ENCODE measurements at places on chromosomes 3 and 15.

GRCh38 chr15:68113273-68113672, 59.2 kb downstream of the PIAS1 start:
- DNase-seq, result no peak

GRCh38 chr3:197364410-197365071, 66.1 kb upstream of the DLG1 start:
- no peak for DNase-seq

DNA sequence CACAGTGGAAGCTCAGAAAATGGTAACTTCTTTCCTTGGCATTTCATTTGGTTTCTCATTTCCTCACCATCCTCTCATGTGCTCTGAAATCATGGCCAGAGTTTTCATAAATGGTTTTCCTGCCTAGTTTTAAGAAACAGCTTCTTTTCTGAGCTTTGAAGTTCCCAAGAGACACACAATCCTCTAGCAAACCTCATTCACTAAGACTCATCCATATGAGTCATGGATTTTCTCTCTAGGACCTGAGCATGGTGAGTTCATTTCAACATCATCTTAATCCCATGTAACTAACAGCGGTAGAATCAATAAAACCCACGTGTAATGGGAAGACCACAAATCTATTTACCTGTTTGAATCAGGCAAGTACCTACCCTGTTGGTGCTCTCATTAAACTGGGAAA, 274.5 kb upstream of the LRTM1 start:
- no peak for DNase-seq

DNA sequence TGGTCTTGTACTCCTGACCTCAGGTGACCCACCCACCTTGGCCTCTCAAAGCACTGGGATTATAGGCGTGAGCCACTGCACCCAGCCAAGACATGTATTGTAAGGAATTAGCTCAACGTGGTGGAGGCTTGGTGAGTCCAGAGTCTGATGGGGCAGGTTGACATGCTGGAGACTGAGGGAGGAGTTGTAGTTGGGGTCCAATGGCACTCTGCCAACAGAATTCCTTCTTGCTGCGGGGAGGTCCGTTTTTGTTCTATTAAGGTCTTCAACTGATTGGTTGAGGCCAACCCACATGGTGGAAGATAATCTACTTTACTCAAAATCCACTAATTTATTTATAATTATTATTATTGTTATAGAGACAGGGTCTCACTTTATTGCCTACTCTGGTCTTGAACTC, 30.1 kb downstream of the PLA2G4D start:
- DNase-seq, result no peak

DNA sequence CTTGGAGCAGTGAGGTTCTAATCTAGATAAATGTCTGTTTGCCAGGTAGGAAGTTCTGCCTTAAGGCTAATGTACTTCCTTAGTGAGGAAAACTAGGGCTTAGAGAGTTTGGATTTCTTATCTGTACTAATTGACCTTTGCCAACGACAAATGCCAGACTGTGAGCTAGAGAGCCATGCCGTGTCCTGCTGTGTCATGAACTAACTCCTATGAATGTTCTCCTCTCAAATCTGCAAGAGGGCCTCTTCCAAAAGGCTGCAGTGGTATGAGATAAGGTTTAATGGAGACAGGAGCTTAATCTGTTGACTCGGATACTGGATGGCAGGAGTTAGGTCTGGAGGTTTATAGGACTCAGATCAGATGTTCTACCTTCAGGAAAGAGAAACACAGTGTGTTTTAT, 524.9 kb downstream of the NTRK3 start:
- DNase-seq, result no peak

DNA sequence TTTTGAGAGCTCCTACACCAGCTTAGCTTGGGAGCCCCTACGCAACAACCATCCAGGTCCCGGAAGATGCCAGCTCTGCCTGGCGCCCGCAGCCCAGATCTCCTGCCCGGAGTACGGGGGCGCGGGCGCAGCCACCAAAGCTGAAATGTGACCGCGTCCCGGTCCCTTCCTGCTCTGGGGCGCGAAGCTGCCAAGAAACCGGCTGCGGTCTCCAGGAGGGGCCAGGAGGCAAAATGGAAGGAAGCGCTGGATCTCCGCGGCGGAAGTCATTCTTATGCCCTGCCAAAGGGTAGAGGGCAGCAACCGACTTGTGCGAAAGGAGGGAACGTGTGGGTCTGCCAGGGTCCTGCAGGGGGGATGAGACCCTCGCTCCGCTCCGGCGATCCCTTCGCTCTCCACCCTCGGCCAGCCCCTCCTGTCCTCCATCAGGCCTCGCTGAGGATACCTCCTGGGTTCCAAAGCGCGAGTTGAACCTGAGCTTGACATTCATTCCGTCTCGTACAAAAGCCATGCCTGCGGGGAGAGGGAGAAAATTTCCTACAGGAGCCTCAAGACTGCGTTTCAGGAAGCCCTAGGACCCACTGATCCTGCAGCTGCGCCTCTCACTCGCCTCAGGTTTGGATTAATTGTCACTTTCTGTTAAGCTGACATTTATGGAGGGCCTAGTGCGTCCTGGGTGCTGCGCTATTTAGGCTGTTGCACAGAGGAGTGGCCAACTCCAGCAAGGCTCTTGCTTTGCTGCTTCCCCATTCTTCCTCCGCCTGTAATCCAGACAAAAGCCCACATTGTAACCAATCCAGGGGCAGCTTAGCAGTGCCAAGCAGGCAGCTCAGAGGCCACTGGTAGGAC, 98.3 kb upstream of the VGLL3 start:
- no peak for DNase-seq
